ENCODE measurements at places on chromosomes 4 and X. TPM values are rescaled to one million over a fixed set of nuclear protein-coding genes. Genes with fewer than 3 reads are reported as not detected.

Gene PAGE2
- total RNA-seq = not detected

Gene HNRNPDL
- 176 TPM for total RNA-seq

Gene TRPC3
- total RNA-seq = 1.7 TPM

Gene PABPC5
- 2.5 TPM for total RNA-seq

Gene ARMCX6
- total RNA-seq = 26.3 TPM

Measured in uterine smooth muscle cell (primary cell).